ENCODE measurements at places on chromosomes 11 and 22.

DNA sequence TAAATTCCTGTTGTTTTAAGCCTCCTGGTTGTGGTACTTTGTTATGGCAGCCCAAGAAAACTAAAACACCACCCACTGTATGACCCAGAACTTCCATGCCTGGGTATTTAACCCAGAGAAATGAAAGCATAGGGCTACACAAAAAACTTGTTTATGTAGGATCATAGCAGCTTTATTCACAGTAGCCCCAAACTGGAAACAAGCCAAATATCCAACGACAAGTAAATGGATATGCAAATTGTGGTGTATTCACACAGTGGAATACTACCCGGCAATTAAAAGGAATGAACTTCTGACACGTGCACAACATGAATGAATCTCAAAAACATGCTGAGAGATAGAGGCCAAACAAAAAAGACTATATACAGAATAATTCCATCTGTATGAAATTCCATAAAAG is 62.2 kb upstream of the NAV2 start:
- no peak for DNase-seq

- no peak for DNase-seq
Observed at GRCh38 chr11:69541501-69542313, 60.2 kb downstream of the LINC01488 start.

DNA sequence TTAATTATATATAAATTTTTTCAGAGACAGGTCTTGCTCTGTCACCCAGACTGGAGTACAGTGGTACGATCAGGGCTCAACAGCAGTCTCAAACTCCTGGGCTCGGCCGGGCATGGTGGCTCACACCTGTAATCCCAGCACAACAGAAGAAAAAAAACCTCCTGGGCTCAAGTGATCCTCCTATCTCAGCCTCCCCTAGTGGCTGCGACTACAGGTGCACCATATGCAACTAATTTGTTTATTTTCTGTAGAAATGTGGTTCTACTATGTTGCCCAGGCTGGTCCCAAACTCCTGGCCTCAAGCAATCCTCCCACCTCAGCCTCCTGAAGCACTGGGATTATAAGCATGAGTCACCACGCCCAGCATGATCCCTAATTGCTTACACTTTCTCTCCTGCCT is 56.1 kb upstream of the SLC35C1 start:
- DNase-seq, result no peak

GRCh38 chr11:34839969-34840368 is 76.2 kb downstream of the APIP start:
- DNase-seq, result no peak

GRCh38 chr11:45922425-45923082 is at the start of gene LARGE2:
LARGE2 (plus strand) TSS chr11:45922656; CDS start chr11:45922883, 227 bp downstream.
- DNase-seq, result peak; percentile 46

DNA sequence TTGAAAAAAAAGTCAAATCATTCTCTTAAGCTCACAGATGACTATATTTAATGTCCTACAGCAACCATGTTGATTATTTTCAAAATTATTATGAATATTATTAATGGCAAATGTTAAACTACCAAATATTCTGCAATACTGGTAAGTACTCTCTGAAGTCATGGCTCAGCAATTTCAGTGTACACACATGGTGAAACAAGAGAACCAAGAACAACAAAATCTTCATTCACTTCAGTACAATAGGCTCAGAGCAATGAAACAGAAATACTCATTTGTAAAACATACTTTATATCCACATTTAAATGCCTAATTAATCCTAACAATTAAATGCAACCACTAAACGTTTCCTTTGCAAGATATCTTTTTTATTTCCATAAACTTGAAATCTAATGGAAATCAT is 347.2 kb downstream of the TTC28 start:
- DNase-seq, result no peak

DNA sequence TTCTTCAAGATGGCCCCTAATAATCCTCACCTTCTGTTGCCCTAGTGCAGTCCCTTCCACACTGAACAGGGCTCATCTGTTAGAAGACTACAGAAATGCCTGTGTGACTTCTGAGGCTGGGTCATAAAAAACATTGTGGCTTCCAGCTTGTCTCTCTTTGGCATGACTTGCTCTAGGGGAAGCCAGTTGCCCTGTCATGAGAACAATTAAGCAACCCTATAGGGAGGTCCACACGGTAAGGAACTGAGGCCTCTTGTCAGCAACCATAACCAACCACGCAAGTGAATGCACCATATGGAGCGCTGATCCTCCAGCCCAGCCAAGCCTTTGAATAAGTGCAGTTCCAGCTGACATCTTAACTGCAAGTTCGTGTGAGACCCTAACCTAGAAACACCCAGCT is 2.6 kb downstream of the LIPT2 start:
- no peak for DNase-seq

DNA sequence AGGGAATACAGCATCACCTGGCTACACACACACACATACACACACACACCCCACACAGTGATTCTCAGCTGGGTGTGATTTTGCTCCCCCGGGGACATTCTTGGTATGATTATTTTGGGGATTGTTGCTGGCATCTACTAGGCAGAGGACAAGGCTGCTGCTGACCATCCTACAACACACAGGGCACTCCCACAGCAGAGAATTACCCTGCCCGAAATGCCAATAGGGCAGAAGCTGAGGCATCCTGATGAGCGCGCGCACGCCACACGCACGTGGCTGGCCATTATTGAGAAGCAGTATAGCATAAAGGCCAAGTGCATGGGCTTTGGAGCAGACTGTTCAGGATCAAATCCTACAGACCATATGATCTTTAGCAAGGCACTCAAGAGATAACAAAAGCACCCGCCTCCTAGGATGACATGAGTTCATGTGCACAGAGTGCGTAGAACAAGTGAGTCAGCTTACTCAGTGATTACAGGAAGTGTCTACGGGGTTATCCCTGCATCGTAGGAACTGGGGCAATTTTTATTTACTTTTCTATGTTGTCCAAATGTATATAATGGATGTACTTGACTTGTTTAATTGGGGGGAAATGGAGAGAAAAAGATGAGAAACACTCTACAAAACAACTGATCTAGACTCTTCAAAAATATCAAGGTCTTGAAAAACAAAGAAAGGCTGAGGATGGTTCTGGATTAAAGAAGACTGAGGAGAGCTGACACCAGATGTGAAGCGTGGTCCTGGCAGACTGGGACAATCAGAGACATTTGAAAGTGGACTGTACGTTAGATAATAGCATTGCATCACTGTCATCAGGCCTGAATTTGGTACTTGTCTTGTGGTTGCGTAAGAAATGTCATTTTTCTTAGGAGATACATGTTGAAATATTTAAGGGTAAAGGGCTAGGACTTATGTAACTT is 7.2 kb upstream of the EHD1 start:
- DNase-seq, result peak; percentile 59

GRCh38 chr11:10351435-10351764 is 46.5 kb downstream of the ADM start:
- DNase-seq, result no peak

Measured in CD4-positive, alpha-beta T cell treated with Interleukin-12 subunit alpha and Interleukin-12 subunit beta, for 1 hour (primary cell).